ENCODE measurements at places on chromosomes 11 and 22.

DNA sequence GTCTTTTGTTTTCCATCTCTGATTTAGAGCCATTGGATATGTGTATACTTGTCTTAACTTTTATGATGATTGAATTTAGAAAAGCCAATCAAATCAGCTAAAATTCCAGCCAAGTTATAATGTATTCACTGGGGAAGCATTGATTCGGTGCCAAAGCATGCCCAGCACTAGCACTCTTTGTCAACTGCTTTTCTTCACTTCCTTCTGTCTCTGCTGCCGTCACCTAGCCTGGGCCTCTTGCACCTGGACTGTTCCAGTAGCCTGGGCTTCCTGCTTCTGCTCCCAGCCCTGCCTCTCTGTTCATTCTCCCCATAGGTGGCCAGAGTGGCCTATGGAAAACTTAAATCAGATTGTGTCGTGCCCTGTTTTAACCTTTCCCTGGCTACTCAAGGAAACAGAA lies 80.7 kb downstream of the NAV2 start:
- no peak for DNase-seq

DNA sequence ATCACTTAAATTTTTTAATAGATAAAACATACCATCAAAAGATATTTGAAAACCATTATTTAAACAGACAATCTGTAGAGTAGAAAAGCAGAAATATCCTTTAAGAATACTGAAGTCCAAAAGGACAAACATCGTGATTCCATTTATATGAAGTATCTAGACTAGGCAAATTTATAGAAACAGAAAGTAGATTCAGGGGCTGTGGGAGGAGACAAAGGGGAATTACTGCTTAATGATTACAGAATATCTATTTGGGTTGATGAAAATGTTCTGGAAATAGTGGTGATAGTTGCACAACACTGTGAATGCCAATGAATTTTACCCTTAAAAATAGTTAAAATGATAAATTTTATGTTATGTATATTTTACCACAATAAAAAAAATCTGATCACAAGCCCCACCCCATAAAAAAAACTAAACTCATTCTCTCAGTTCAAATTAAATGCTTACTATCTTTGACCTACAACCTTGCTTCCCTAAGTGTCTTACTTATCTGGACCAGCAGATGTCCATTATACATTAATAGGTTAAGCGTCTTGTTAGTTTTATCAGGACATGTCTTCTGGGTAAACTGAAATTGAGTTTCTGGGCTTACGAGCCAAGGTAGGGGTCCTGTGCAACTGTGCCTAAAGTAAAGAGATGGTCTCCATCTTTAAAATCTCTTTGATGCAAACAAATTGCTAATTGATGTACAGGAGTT lies 86.3 kb downstream of the FCHSD2 start:
- no peak for DNase-seq

GRCh38 chr11:120021391-120021953 lies 116.4 kb downstream of the TRIM29 start:
- no peak for DNase-seq

GRCh38 chr11:6388748-6389147 lies 1.5 kb upstream of the SMPD1 start:
- DNase-seq: no peak

- DNase-seq: no peak
These were observed 104.6 kb upstream of the FGF3 start for GRCh38 chr11:69923641-69924307.

- DNase-seq: no peak
These were observed 28.7 kb downstream of the EIF3F start for GRCh38 chr11:8015753-8016239.

- DNase-seq: no peak
These were observed 10.2 kb upstream of the MN1 start for GRCh38 chr22:27811778-27812177.

DNA sequence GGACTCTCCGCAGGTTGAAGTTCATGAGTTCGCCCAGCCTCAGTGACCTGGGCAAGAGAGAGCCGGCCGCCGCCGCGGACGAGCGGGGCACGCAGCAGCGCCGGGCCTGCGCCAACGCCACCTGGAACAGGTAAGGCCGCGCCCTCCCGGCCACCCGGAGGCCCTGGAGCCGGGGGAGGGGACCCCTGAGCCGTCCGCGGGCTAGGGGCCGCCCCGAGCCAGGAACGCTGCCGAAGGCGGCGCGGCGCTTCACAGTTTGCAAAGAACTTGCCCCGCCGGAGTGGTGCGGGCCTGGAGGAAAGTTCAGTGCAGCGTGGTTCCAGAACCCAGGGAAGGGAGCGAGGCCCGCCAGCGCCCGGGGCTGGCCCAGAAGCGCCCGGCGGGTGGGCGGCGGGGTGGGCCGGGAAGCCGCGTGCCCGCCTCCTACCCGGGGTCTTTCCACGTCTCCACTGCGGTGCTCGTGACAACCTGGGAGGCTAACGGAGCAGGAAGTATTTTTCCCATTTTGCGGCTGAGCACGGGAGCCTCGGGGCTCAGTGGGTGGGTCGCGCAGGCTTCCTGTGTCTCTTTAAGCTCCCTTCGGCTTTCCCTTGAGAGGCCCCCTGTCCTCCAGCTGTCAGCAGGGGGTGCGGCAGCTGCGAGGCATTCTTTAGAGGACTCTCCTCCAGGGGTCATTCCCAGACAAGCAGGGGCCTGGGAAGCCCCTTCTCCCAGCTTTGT lies 635 bp downstream of the PRR5 start:
- DNase-seq: no peak

DNA sequence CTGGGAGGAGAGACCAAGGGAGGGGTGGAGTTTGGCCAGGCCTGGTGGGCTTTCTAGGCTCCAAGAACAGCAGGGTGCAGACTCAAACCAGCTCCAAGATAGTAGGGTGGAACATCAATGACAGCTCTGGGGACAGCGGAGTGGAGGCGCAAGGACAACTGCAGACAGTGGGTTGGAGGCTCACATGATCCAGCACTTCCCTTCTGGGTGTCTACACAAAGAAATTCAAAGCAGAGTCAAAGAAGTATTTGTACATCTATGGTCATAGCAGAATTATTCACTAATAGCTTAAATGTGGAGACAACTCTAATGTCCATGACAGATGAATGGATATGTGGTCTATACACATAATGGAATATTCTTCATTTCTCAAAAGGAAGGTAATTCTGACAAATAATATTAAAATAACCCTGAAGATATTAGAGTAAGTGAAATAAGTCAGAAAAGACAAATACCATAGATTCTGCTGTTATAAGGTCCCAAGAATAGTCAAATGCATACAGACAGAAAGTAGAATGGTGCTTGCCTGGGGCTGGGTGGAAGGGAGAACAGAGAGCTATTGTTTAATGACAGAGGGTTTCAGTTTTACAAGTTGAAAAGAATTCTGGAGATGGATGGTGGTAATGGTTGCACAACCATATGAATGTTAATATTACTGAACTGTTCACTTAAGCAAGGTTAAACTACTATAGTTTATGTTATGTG lies 5.5 kb upstream of the GAB4 start:
- DNase-seq: no peak

DNA sequence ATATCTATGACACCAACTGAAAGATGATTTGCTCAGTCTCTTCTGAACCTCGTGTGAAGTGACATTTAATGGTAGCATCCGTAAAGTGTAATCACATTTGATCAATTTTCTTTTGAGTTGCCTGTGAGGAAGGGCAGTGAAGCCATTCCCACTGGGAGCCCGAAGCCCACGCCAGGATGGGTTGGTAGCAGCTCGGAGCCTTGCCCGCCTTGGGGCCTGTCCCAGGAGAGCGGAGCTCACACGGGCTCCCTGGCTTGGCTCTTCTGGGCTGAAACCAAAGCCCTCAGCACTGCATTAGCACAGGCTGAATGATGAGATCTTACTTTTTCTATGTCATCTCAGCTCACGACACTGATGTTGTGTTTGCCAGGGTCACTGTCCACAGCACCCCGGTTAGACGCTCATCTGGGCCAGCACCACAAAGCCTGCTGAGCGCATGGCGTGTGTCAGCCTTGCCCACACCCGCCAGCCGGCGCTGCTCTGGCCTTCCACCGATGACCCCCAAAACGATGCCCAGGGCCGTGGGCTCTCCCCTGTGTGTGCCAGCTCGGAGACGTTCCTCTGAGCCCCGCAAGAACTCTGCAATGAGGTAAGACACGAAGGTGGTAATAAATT lies 9.3 kb upstream of the TRMU start:
- DNase-seq: no peak

DNA sequence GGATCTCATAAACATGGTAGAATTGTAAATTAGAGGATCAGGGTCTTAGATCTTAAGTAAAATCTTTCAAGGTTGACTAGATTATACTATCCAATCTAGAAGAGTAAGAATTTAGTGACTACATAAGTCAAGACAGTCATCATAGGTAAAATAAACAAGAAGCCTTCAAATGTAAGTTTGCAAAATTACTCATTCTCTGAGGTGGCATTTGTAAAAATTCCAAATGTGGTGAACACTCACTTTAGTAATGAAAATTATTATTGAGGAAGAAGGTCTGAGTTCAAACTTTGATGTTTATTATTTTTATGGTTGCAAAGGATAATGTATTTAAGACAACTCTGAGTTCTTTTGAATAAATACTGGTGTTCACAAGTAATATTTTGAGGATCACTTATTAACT lies 4.6 kb downstream of the HYLS1 start:
- no peak for DNase-seq

DNA sequence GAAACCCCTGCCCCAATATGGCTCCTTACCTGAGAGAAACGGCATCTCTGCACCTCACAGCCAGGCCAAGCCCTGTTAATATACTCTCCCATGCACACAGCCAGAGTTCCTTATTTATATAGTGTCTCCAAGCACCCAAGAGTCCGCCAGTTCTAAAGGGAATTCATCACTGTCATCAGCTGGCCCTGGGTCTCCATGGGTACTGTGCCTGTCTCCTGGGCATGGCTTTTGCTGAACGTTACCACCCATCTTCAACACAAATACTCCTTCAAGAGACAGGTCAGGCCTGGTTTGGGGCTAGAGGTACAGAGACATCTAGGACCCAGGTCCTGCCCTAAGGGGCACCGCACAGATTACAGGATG lies 1.6 kb upstream of the ATG16L2 start:
- DNase-seq: no peak

- no peak for DNase-seq
These were observed 34.2 kb downstream of the TMEM184B start for GRCh38 chr22:38238519-38239071.

GRCh38 chr22:27866135-27867084 lies 52.6 kb downstream of the PITPNB start:
- peak; percentile 70 for DNase-seq

- no peak for DNase-seq
These were observed 2216.6 kb upstream of the RAG2 start for GRCh38 chr11:38814670-38815069.

GRCh38 chr22:19397734-19398104 lies 33.8 kb downstream of the HIRA start:
- no peak for DNase-seq

- DNase-seq: no peak
These were observed 102.6 kb upstream of the SPON1 start for GRCh38 chr11:13859892-13860291.

GRCh38 chr11:70328556-70328955 lies 58.1 kb downstream of the PPFIA1 start:
- DNase-seq: no peak

DNA sequence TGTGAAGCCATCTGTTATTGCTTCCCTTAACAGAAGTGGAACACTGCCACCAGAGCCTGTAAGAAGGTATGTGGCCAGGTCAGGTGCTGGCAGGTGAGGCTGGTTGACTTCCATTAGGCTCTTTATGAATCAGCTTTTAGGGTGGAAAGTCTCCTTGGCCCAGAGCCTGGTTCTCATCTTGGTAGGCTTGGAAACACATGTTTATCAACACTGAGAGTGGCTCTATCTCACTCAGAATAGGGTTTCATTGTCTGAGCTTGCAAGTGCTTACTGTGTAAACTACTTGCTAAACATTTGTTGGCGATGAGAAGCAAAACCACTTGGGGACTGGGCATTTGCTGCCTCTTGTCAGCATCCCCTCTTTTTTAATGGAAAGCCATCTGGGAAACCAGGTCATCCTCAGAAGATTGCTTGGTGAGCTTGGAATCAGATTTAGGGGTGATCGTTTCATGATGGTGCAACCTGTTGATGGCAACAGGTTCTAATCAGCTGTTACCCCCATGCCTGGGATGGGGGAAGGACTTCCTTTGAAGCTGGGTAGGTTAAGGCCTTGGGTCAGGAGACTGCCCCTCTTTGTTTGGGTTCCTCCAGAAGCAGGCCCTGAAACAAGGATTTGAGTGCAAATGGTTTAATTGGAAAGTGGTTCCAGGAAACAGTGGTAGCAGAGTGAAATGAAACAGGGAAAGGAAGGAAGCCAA lies 75.0 kb upstream of the AMPD3 start:
- DNase-seq: no peak

- peak; percentile 29 for DNase-seq
These were observed 79.5 kb downstream of the HORMAD2 start for GRCh38 chr22:30159561-30160353.

DNA sequence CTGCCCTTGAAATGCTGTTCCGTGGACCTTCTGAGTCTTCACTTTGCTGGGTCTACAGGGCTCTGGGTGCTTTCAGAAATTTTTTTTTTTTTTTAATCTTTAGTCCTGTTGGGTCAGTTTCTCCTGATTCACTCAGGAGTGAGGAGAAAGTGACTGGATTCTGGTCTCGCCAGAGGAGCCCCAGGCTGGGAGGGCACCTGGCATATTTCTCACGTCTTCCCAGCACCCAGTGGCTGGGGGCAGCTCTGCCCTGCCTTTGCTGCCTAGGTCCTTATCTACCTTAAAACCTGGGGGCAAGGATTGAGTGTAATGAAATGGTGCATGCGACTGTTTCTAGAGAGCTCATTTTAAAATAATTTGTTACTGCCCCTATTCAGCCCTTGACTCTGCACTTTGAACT lies 23.3 kb downstream of the SAMM50 start:
- no peak for DNase-seq

DNA sequence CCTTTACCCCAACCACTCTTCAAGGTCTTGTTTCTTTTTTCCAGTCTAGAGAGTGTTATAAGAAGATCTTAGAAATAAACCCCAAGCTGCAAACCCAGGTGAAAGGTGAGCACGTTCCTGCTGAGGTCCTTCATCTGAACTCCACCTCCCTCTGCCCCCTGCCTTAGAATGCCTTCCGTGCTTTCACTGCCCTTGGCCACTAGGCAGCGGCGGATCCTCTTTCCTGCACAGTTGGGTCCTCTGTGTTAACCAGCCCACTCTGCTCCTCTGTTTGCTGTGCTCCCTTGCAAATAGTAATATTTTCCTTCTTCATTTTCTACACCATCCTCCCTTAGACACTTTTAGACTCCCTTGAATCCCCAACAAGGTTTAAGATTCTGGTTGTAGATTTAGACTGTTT lies 24.3 kb downstream of the TTC12 start:
- no peak for DNase-seq

GRCh38 chr22:35824256-35824655 lies 106.6 kb downstream of the APOL5 start:
- no peak for DNase-seq

DNA sequence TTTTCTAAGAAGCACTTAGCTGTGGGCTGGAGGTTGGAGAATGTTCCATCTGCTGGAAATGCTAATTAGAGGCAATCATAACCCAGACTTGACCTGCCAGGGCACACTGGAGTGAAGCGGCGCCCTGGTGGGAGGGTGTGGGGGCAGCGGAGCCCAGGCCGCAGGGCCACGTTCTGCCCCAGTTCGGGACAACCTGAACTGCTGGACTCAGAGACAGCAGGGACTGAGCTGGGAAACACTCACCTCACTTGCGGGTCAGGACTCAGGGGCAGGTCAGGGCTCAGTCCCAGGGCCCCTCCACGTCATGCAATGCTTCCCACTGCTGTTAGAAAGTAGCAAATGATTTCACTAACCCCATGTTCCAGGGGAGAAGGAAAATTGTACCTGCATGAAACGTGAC lies 316.4 kb downstream of the NTM start:
- DNase-seq: no peak

GRCh38 chr22:38347181-38347943 lies 30.1 kb upstream of the CSNK1E start:
- no peak for DNase-seq

GRCh38 chr11:116366980-116367645 lies 405.7 kb downstream of the BUD13 start:
- DNase-seq: no peak

All from HFF-Myc (cell line).